ENCODE measurements at places on chromosomes 6 and 20.

GRCh38 chr20:58102261-58102660, 126.2 kb downstream of the ANKRD60 start:
- DNase-seq, result no peak

- no peak for DNase-seq
These were observed 181.0 kb downstream of the MTFR2 start for GRCh38 chr6:136069119-136069518.

- DNase-seq, result no peak
These were observed 560.4 kb upstream of the JAG1 start for GRCh38 chr20:11234181-11234580.

GRCh38 chr6:7270320-7271204, 42.4 kb downstream of the SSR1 start:
- DNase-seq, result no peak
